GM12891 (cell line): ENCODE measurements at places on chromosomes 7 and 10.
A peak's percentile ranks its signal among the peaks of the same experiment; 100 is the strongest.

DNA sequence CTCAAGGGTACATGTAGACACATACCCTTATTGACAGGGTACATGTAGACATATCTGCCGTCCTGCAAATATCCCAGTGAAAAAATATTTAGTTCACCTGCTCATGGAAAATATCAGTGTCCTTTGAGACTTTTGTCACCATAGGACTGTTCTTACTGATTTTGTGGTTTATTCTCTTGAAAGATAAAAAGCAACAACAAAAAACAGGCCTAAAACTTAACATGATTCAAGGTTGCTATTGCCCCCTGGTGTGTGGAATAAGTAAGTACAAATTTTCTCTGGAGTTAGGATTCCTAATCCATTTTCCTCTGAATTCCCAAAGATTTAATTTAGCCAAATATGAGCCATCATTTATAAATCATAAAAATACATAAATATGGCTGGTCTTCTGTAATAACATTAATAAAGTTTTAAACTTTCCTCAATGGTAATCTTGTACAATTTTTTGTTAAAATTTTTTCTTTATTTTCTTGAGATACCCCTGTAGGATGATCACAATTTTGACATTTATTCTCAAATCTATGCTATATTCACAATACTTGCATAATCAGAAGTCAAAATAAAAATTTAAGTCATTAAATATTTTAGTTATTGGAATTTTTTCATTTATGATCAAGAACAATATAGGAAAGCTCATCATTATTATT is 741.4 kb upstream of the POT1 start:
- DNase-seq = no peak

GRCh38 chr10:78772986-78773530 is 295.7 kb upstream of the ZMIZ1 start:
- no peak for DNase-seq

- DNase-seq = peak; percentile 37
Observed at GRCh38 chr10:22630234-22631174, 83.9 kb downstream of the PIP4K2A start.

DNA sequence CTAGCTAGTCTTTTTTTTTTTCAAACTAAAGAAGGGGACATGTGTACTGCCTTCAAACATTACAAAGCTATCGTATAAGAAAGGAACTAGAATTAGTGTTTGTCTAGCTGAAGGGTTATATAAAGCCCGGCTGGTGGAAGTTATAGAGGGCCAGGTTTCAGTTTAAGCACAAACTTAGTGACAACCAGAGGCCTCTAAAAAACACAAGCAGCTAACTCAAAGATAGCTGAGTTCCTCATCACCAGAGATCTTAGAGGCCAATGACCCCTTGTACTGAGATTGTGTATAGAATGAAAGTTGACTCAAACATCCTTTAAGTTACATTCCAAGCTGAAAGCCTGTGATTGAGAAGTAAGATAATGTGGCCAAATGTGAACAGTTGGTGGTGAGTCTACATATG is 28.1 kb upstream of the SGMS1 start:
- no peak for DNase-seq

- no peak for DNase-seq
Observed at GRCh38 chr10:77293773-77294172, 343.8 kb downstream of the KCNMA1 start.

DNA sequence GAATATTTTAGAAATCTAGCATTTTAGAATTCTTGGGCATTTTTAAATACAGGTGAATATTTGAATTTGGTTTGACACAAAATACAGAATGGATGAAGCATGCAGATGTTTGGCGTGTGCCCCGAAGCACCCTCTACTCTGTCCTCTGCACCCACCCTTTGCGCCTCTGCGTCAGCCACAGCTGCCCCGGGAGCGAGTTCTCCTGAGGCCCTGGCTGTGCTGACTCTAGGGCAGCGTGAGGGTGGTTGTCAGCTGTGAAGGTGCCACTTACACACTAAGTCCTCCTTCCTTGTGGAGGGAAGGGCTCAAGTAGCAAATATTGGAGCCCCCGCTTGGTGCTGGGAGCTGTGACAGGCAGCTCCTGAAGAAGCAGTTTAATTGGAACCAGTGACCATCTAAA is 48.4 kb downstream of the DAGLB start:
- DNase-seq = no peak

DNA sequence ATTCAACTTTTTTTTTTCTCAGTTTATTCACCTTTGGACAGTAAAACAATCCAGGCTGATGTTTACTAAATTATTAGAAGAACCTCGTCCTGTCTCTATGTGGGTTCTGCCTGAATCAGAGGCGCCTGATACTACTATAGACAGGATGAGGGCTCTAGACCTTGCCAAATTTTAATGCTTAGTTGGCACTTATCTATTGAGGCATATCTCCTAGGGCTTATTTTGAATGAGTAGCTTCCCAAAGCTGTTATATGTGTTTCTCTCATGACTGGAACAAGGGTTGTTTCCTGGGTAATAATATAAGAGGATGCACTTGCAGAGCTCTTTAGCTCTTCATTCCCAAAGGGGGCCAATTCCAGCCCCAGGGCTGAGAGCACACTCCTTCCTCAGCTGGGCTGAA is 23.6 kb downstream of the HECW1 start:
- no peak for DNase-seq

DNA sequence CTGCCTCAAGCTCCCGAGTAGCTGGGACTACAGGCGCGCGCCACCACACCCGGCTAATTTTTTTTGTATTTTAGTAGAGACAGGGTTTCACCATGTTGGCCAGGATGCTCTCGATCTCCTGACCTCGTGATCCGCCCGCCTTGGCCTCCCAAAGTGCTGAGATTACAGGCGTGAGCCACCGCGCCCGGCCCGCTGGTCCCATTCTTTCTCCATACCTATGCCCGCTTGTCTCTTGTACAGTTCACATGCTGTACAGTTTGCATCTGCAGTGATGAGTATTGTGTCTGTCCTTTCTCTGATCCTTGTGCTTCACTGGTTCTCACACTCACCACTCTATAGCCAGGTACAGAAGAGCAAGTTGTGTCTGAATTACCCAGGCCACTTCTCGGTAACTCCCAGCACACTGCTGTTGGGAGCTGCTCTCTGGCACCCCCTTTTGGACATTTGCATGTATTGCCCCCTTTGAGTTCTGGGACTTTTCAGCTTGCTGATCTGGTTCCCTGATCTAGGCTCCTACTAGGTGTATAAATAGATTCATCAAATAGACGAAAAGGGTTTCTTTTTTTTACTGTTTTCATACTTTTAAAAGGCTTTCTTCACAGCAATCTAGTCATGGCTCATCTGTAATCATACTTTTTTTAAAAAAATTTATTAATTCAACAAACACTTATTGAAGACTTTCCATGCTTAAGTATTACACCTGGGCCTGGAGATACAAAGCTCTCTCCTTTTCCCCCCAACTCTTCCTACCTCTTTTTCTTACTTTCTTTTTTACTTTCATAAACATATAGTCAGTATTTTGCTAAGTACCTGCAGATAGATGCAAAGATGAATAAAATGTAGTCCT is 53.5 kb downstream of the AOAH start:
- DNase-seq = peak; percentile 28
